ENCODE measurements at places on chromosomes 3 and 15.

GRCh38 chr3:87498358-87499080 lies 222.1 kb upstream of the POU1F1 start:
- no peak for DNase-seq

- DNase-seq: no peak
These were observed 729.4 kb upstream of the CFAP20DC start for GRCh38 chr3:59779260-59779659.

DNA sequence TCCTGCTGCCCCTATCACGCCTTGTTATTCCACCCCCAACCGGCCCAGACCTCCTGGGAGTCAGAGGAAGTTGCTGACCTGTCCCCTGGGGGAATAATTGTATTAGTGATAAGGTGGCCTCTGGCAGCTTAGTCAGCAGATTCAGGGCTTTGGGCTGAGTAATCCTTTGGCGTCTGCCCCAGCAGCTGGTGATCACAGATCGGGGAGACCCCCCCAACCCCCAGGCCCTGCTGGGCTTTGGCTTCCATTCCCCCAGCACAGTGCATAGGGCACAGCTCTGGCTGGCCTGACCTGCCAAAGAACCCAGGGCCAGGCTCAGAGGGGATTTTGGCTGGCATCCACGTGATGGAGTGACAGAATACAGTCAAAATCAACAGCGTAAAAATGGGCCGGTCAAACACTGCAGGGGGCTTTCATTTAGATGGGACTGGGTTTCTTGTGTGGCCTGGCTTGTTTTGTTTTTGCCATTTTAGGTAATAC lies 3.9 kb upstream of the NR2E3 start:
- DNase-seq: peak; percentile 21

DNA sequence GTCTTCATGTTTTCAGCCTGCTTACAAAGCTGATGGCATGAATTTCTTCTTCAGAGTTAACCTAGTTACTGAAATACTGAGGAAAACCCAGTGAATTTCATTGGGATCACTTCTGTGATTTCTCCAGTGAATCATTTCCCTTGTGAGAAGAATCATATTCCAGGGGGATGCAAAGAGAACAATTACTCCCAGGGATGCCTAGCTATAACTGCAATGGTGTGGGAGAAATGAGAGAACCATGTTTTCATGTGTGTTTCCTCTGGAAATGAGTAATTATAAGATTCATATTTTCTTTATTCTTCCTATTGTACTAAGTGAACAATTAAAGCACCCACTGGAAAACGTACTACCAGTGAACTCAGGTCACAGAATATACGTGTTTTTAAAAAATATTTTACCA lies 485.4 kb downstream of the GRM7 start:
- no peak for DNase-seq

DNA sequence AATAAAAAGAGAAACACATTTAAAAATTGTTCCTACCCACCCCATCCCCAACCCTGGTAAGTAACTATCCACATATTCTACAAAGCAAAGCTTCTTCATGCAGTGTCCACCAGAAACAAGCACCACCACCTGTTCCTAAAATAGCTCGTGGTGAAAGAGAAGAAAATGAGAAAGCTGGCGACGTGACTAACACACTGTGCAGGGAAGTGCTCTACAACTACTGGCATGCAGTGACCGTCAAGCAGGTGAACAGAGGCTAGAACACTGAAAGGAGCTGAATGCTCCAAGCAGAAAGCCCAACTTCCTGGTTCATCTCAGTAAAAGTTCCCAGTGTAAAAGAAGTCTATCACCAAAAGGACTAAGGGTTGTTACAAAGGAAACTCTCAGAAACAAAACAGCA lies 80.7 kb downstream of the NR2E3 start:
- peak; percentile 2 for DNase-seq

DNA sequence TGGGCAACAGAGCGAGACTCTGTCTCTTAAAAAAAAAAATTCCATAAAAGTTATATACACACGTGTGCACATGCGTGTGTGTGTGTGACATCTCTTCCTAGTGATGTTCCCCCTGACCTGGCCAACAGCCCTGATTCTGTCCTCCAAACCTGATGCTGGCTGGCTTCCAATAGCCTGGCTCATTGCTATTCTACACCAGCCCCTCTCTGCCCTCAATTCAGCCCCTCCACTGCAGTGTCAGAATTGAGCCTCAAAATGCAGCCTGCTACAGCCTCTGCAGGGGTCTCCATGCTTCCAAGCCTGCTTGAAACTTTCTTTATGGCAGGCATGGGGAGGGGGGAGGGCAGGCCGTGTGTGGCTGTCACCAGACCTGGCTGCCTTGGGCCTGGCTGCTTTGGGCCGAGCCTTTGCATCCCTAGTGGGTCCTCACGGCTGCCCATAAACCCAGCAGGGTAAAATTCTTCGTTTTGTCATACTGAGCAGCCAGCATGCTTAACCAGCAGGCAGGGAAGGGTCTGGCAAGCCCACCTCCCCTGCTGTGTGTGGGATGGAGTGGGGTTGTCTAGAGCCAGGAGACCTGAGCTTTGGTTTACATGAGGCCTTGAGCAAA lies 22.7 kb upstream of the DOCK3 start:
- peak; percentile 22 for DNase-seq

- DNase-seq: no peak
These were observed 20.2 kb downstream of the SEMA7A start for GRCh38 chr15:74413350-74414080.

DNA sequence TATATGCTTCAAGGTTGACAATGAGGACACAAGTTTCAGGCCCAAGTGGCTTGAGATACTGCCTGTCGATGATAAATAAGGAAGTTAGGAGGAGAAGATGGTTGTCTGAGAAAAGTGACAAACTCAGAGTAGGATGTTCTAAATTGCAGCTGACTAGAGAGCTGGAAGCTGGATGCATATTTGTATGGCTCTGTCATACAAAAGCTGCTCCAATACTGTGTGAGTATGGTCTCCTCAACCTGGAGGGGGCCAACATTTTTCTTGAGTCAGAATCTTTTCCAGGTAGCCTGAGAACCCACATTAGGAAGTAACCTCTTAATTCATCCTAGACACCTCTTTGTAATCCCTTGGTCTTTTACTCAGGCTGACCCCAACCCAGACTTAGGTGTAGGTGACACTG lies 28.4 kb upstream of the TPRG1 start:
- DNase-seq: no peak

- DNase-seq: no peak
These were observed 135.5 kb upstream of the SGO1 start for GRCh38 chr3:20321391-20322047.

GRCh38 chr3:114639171-114639570 lies 345.3 kb downstream of the TIGIT start:
- DNase-seq: no peak

DNA sequence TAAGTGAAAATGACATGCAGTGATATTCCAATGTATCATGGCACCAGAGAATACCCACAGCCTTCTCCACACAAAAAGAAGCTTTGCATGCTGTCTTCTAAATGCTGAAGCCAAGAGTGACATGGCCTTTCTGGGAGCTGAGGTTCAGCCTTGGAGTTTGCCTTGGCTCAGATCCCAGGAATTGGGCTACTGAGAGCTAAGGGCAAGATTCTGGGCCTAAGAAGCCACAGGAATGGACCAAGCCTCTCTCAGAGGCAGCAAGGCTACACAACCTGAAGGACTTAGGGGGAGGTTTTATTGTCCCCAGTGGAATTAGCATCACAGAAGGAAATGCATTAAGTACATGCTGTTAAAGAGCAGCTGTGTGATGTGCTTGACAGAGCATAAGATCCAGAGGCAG lies 1078.5 kb downstream of the TUSC7 start:
- DNase-seq: no peak

DNA sequence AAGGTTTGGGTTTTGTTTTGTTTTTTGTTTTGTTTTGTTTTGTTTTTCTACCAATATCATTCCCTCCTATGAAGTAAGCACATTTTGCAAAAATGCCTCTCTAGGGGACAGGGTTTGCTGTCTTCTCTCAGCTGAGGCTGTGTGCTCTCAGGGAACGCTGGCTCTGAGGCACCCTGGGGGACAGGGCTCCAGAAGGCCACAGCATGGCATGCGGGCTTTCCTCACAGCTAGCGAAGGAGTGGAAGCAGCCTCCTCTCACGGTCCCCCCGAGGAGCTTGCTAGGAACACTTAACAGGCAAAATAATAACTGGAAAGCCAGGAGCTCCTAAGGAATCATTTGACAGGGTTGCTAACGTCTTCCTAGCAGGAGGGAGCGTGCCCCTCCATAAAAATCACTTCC lies 227.7 kb upstream of the ST8SIA2 start:
- DNase-seq: no peak

GRCh38 chr15:28873006-28873405 lies 12.8 kb upstream of the APBA2 start:
- DNase-seq: no peak

DNA sequence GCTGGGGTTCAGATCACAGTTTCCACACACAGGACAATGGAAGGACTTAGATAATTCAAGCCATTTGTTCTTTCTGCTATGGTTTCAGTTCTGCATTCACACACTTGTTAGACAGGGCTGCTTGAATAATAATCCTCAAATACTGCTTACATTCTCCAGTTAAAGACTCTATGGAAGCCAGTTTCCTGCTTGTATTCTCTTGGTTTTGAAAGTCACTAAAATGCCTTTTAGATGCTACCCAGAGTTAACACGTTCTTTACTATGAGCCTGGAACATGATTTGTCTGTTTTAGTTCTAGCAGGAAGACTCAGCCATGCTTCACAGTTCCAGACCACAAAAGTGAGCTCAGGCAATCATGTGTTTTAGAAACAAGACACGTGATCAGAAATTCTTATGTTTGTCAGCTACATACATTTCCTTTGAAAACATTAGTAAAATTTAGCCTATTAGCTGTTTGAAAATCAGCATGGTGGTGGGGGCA lies 152.4 kb downstream of the LEKR1 start:
- DNase-seq: peak; percentile 4

DNA sequence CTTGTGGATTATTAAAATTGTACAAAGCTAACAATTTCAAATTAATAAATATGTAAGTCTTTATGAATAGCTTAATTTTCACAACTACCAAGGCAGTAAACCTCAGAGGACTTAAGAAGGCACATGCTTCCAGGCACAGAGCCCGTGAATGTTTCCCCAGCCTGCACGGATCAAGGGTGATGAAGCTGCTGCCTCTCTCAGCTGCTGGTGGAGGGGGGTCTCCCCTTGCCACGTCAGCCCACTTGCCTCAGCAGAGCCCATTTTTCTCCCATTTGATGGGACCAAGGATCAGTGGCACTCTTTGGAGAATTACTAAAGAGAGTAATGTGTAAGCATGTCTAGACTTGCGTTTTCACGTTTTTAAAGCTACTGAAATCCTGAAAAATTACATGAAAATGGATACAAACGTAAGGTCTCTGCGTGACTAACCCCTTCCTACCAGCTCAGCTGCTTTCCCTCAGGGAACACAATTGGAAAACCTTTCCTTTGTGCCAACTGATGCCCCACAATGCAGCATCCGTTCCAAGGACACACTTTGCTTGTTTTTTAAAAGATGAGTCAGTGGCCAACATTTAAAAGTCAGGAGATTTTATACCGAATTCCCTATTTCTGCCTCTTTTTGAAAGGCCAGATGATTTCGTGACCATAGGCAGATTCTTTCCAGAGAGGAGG lies 494.1 kb downstream of the GABRG3 start:
- DNase-seq: no peak

DNA sequence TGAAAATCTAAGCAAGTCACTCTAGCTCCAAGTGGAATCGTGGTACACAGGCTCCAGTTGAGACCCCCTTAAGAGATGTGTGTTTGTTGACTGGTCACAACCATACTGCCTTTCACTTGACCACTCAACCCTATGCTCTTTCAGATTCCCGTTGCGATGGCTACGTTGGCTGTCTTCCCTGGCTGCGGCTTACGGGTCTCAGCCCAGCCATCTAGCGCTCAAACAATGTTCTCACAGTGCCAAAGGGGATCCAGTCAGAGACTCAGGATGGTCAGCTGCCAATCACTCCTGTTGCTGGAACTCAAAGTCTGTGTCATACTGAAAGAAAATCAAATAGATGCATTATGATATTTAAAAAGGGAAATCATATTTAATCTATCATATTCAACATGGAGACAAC lies 237.6 kb downstream of the ITPR1 start:
- no peak for DNase-seq

GRCh38 chr3:64638511-64638910 lies 49.3 kb downstream of the ADAMTS9 start:
- DNase-seq: no peak

DNA sequence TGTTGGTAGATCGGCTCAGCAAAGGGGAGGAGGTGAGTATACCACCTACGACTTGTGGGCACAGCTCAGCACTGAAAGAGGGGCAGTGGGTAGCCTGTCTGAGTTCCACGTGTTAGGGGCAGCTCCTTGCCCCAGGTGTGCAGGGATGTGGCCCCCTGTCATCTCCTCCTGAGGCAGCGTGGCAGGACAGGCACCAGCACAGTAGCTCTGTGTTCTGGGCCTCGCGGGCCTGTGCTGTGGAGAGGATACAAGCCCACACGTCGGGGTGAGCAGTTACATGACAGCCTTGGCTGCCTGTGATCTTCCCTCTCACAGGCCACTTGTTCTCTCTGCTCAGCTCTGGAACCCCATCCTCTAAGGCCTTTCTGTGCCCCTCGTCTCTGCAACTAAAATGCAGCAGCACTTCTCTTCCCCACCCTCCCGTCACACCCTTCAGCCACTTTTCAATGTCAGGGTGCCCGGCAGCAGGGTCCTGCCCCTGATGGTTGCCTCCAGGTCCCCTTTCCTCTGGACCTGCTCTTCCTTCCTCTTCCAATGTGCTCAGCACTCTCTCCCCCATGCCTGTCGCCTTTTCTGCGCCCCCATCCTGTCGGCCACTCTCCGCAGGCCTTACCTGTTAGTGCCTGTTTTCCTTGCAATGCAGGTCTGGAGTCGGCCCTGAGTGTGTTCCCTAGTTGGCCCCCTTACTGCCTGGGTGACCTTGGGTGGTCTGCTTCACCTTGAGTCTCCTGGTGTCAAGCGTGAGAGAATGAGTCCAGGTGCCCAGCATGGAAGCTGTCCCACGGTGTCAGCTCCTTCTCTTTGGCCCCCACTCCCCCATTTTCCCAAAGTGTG lies 18.2 kb upstream of the CPNE9 start:
- DNase-seq: no peak
